ENCODE measurements at places on chromosomes 2 and 18. TPM values are rescaled to one million over a fixed set of nuclear protein-coding genes. Genes with fewer than 3 reads are reported as not detected.

DNA sequence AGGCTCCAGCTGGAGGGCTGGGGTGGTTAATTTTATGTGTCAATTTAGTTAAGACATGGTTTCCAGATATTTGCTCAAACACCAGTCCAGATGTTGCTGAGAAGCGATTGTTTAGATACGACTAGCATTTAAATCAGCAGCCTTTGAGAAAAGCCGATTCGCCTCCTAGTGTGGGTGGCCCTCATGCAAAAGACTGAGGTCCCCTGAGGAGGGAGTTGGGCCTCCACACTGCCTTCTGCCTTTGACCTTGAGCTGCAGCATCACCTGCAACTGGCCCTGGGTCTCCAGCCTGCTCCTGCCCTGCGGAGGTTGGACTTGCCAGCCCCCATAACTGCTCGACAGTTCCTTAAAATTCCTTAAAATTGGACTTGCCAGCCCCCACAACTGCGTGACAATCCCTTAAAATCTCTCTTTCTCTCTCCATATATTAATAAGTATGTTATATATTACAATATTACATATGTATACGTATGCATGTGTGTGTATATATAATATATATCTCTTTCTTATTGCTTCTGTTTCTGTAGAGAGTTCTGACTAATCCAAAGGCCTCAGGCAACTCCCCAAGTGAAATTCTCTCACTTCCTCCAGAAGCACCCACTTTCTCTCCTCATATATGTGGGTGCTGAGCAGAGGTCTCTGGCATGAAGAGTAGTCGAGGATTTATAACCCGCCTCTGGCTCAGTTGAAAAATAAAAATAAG is 14.4 kb downstream of the FBLN7 start:
- no peaks in the 10 kb centered on the region for H3K36me3 ChIP-seq
- peaks cover 30% of the 10 kb centered on the region for H3K4me1 ChIP-seq
- no peak for DNase-seq

Gene LRATD1
- not detected for total RNA-seq

GRCh38 chr2:237319086-237319820 is 94.7 kb downstream of the COL6A3 start:
- no peaks in the 10 kb centered on the region for H3K36me3 ChIP-seq
- no peak for DNase-seq
- H3K27ac ChIP-seq, result no peak overlapping the region
- no peaks in the 10 kb centered on the region for H3K27me3 ChIP-seq
- no peaks in the 10 kb centered on the region for H3K4me1 ChIP-seq

- DNase-seq, result no peak
- no peaks in the 10 kb centered on the region for H3K36me3 ChIP-seq
- no peaks in the 10 kb centered on the region for H3K27me3 ChIP-seq
- no peak overlapping the region for H3K27ac ChIP-seq
- H3K4me1 ChIP-seq, result no peaks in the 10 kb centered on the region
- no peak overlapping the region for H3K4me3 ChIP-seq
Observed at GRCh38 chr2:1975060-1975459, 230.7 kb upstream of the PXDN start.

Gene CD8B2
- not detected for total RNA-seq

GRCh38 chr2:25279091-25279651 is 62.6 kb downstream of the DNMT3A start:
- H3K27me3 ChIP-seq, result no peaks in the 10 kb centered on the region
- H3K36me3 ChIP-seq, result peaks cover 69% of the 10 kb centered on the region
- peaks cover 43% of the 10 kb centered on the region for H3K4me1 ChIP-seq
- no peak for DNase-seq

Gene GPR35
- total RNA-seq, result 24.9 TPM

Gene TFCP2L1
- total RNA-seq, result not detected

DNA sequence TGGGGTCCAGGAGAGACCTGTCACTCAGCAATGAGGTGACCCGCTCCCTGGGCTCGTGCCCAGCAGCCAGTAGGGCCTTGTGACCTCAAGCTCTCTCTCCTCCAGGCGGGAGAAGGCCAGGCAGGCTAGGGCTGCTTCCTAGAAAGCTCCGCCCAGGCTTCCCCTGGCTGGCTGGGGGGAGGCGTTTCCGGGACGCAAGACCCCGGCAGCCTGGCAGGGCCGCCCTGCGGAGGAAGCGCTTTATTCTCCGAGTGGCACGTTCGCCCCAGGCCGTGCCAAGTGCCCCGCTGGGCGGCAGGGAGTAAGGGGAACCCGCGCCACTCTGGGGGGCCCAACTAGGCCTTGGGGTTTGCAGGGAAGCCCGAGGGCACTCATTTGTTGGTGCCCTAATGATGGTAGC is 21.2 kb upstream of the EPAS1 start:
- H3K36me3 ChIP-seq, result no peaks in the 10 kb centered on the region
- no peak overlapping the region for H3K4me3 ChIP-seq
- peaks cover 5% of the 10 kb centered on the region for H3K4me1 ChIP-seq
- no peak for DNase-seq

Gene TGFA
- not detected for total RNA-seq

DNA sequence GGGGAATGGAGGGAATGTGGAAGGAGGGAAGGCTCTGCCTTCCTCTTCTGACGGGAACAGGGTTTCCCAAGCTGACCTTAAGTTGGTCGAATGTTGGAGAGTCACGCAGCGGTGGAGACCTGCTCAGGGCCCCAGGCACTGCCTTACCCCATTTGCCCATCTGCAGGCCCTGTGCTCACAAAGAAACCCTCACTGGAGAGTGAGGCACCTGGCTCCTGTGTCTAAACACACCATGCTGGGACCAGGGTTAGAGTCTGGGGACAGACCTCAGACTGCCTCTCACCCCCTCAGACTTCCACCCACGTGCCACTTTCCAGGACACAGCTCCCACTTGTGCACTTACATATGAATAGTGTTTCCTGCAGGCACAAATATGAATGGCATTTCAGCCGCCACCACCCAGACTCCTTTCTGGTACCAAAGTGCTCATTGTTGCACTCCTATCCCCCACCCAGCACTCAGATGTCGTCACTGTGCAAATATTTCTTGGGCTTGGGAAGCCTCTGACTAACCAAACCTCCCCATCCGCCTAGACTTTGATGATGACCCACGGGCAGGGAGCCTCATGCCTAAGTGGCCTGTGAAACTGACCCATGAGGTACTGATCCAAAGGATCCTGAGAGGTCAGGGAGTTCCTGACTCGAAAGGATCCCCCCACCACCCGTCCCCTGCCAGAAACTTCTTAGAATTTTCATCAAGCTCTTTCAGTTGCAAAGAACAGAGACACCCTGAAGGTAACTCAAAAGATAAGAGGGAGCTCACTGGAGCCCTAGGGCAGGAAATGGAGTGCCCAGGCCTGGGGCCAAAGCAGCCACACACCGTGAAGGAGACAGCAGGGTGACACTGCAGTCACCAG is 78.3 kb downstream of the STPG4 start:
- no peaks in the 10 kb centered on the region for H3K27me3 ChIP-seq
- peaks cover 16% of the 10 kb centered on the region for H3K36me3 ChIP-seq
- no peak for DNase-seq
- H3K4me3 ChIP-seq, result no peak overlapping the region
- H3K4me1 ChIP-seq, result peaks cover 7% of the 10 kb centered on the region

Gene EPAS1
- total RNA-seq, result 102 TPM

DNA sequence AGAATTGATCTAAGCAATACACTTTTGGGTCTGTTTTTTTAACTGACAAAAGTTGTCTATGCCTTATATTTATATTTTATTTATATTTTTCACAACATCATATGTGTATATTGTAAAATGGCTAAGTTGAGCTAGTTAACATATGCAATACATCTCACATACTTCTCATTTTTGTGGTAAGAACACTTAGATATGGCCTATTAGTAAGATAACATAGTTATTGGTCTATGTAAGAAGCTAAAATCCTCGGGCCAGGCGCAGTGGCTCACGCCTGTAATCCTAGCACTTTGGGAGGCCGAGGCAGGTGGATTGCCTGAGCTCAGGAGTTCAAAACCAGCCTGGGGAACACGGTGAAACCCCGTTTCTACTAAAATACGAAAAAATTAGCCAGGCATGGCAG is 275.6 kb upstream of the ID2 start:
- no peak overlapping the region for H3K27ac ChIP-seq
- peaks cover 22% of the 10 kb centered on the region for H3K27me3 ChIP-seq
- H3K4me1 ChIP-seq, result peaks cover 34% of the 10 kb centered on the region
- no peak overlapping the region for H3K4me3 ChIP-seq
- H3K36me3 ChIP-seq, result peaks cover 12% of the 10 kb centered on the region

- H3K36me3 ChIP-seq, result peaks cover 15% of the 10 kb centered on the region
- H3K4me1 ChIP-seq, result peaks cover 7% of the 10 kb centered on the region
- H3K27me3 ChIP-seq, result no peaks in the 10 kb centered on the region
- DNase-seq, result no peak
- H3K27ac ChIP-seq, result no peak overlapping the region
Observed at GRCh38 chr2:190277234-190278112, 42.2 kb downstream of the HIBCH start.

GRCh38 chr18:73101977-73102376 is 234.2 kb upstream of the NETO1 start:
- H3K4me1 ChIP-seq, result no peaks in the 10 kb centered on the region
- H3K27me3 ChIP-seq, result no peaks in the 10 kb centered on the region
- H3K36me3 ChIP-seq, result no peaks in the 10 kb centered on the region
- no peak overlapping the region for H3K4me3 ChIP-seq
- no peak for DNase-seq
- no peak overlapping the region for H3K27ac ChIP-seq

Gene MLPH
- total RNA-seq, result not detected

DNA sequence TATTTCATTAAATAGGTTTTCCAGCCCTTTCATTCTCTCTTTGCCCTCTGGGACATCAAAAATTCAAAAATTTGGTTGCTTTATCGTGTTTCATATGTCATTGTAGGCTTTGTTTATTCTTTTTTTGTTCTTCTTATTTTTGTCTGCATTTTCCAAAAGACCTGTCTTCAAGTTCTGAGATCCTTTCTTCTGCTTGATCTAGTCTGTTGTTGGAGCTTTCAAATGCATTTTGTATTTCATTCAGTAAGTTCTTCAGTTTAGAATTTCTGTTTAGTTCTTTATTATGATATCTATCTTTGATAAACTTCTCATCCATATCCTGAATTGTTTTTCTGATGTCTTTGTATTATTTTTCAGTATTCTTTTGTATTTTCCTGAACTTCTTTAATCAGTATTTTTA is 123.6 kb downstream of the XRCC5 start:
- no peaks in the 10 kb centered on the region for H3K4me1 ChIP-seq
- peaks cover 3% of the 10 kb centered on the region for H3K27me3 ChIP-seq
- H3K27ac ChIP-seq, result no peak overlapping the region
- peaks cover 9% of the 10 kb centered on the region for H3K36me3 ChIP-seq

DNA sequence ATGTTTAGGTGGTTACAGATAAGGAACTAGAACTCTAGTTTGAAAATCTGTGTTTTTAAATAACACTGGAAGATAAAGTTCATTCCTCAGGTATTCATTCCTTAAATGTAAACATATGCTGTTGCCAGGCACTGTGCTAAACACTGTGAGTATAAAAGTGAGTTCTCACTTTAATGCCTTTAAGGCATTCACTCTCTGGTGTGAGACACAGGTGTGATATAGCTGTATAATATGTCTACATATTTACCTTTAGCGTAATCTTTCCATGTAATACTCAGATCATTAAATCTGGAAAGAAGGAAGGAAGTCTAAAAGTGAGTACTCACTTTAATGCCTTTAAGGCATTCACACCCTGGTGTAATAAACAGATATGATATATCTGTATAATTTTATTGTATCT is 472.6 kb downstream of the PARD3B start:
- DNase-seq, result no peak
- H3K4me1 ChIP-seq, result peaks cover 2% of the 10 kb centered on the region
- no peaks in the 10 kb centered on the region for H3K27me3 ChIP-seq
- H3K36me3 ChIP-seq, result peaks cover 6% of the 10 kb centered on the region
- no peak overlapping the region for H3K4me3 ChIP-seq
- no peak overlapping the region for H3K27ac ChIP-seq

Gene CHRNA1
- not detected for total RNA-seq

- no peak overlapping the region for H3K4me3 ChIP-seq
- H3K27ac ChIP-seq, result no peak overlapping the region
- H3K4me1 ChIP-seq, result no peaks in the 10 kb centered on the region
- no peak for DNase-seq
- peaks cover 2% of the 10 kb centered on the region for H3K27me3 ChIP-seq
- H3K36me3 ChIP-seq, result no peaks in the 10 kb centered on the region
Observed at GRCh38 chr18:69691008-69691760, 256.5 kb downstream of the CD226 start.

GRCh38 chr2:108616751-108617161 is 82.5 kb downstream of the LIMS1 start:
- peaks cover 91% of the 10 kb centered on the region for H3K4me1 ChIP-seq
- H3K27me3 ChIP-seq, result no peaks in the 10 kb centered on the region
- H3K36me3 ChIP-seq, result peaks cover 9% of the 10 kb centered on the region
- H3K4me3 ChIP-seq, result no peak overlapping the region
- peak overlapping the region; percentile 42 for H3K27ac ChIP-seq

DNA sequence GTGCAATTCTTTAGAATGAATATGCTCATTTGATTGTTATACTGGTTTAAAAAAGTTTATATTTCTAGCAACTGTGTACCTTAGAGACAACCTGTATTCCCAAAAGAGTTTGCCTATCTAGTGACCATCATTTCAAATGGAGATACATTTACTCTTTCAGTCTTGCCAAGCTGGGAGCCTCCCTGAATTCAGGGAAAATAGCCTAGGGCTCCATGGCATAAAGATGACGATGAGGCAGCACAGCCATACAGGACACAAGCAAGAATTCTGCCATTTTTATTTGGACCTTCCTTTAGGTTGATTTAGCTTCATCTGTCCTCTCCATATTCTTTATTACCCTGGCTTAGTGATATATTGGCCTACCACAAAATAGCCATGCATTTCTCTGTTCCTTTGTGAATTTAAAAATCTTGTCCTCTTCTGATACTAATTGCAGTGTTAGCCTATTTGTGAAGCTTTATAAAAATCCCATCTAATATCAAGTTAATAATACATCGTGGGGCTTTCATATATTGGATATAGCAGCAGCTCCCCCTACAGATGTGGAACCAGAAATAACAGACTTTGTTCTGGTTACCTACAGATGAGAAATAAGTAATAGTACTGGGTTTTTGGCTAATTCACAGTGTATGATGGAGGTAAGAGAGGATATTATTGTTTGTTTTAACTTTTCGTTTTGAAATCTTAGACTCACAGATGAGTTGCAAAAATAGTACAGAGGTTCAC is 1661.9 kb upstream of the PIK3C3 start:
- H3K36me3 ChIP-seq, result no peaks in the 10 kb centered on the region
- H3K27ac ChIP-seq, result no peak overlapping the region
- H3K4me1 ChIP-seq, result no peaks in the 10 kb centered on the region
- H3K27me3 ChIP-seq, result no peaks in the 10 kb centered on the region

GRCh38 chr2:10256515-10257031 is 46.1 kb upstream of the HPCAL1 start:
- peaks cover 2% of the 10 kb centered on the region for H3K4me1 ChIP-seq
- H3K27me3 ChIP-seq, result peaks cover 7% of the 10 kb centered on the region
- H3K4me3 ChIP-seq, result no peak overlapping the region
- no peak overlapping the region for H3K27ac ChIP-seq
- DNase-seq, result no peak
- H3K36me3 ChIP-seq, result no peaks in the 10 kb centered on the region

- peak overlapping the region; percentile 5 for H3K4me3 ChIP-seq
- DNase-seq, result no peak
- peaks cover 48% of the 10 kb centered on the region for H3K4me1 ChIP-seq
- peaks cover 83% of the 10 kb centered on the region for H3K36me3 ChIP-seq
- peak overlapping the region; percentile 73 for H3K27ac ChIP-seq
Observed at GRCh38 chr18:32060026-32060425, 31.6 kb upstream of the RNF138 start.
